Thoracic aorta (tissue), 2 donors: ENCODE measurements at places on chromosomes 11 and 22. TPM values are rescaled to one million over a fixed set of nuclear protein-coding genes. Genes with fewer than 3 reads are reported as not detected.

The MISFA gene
- not detected for total RNA-seq

The IMMP1L gene
- 13.4 TPM for total RNA-seq

The CASP5 gene
- total RNA-seq: 4.0 TPM

The PSMA1 gene
- total RNA-seq: 97.8 TPM

The CCDC157 gene
- total RNA-seq: 2.9 TPM

DNA sequence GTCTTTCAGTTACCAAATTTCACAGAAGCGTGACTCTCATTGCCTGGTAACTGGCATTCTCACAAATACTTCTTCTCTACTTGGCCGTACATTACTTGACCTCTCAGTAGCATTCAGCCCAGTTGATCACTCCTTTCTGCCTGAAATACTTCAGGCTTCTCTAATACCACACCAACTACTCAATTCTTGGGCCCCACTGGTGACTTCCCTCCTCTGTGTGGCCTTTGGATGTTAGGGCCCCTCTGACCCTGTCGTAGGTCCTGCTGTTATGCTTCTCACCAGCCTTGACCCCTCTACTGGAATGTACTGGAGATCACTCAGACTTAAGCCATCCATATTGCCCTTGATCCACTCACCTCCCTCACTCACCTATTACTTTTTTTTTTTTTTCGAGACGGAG is 2.2 kb upstream of the EFCAB6 start:
- no peak overlapping the region for H3K27ac ChIP-seq
- no peaks in the 10 kb centered on the region for H3K27me3 ChIP-seq
- H3K4me1 ChIP-seq: peaks cover 17% of the 10 kb centered on the region
- no peak overlapping the region for H3K4me3 ChIP-seq
- no peaks in the 10 kb centered on the region for H3K36me3 ChIP-seq

DNA sequence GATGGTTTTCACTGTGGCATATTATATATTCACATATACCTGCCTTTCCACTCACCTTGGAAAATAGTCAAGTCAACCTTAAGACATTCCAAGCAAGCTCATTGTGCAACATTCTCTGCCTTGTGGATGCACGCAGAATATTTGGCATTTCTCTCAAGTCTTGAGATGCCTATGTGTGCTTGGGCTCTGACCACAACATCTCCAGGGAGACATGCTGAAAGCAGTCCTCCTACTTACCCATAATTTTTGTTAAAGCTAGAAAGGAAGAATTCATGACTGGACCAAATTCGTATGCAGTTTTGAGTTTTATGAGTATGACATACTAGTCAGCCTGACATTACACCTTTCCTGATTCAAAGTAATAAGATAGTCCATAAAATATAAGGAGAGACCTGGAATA is 684.0 kb downstream of the OPCML start:
- no peak for DNase-seq
- H3K36me3 ChIP-seq: no peaks in the 10 kb centered on the region
- no peak overlapping the region for H3K4me3 ChIP-seq
- H3K27me3 ChIP-seq: no peaks in the 10 kb centered on the region
- no peaks in the 10 kb centered on the region for H3K4me1 ChIP-seq

DNA sequence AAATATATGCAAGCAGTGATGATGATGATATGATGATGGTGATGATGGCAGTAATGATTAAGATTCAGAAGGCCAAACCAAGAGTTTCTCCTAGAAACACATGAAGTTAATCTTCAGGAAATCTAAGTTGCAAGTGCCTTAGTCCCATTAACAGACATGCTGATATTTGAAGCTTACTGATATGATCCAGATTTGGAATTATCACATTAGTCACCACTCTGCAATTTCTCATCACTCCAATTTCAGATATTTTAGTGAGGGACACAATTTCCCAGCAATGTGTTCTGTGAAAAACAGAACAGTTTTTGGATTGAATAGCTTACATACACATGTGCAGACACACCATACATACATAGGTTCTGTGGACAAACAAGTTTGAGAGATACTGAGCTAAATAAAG is 411.4 kb upstream of the FAT3 start:
- no peak overlapping the region for H3K4me3 ChIP-seq
- H3K4me1 ChIP-seq: no peaks in the 10 kb centered on the region
- no peak overlapping the region for H3K27ac ChIP-seq
- no peaks in the 10 kb centered on the region for H3K27me3 ChIP-seq

DNA sequence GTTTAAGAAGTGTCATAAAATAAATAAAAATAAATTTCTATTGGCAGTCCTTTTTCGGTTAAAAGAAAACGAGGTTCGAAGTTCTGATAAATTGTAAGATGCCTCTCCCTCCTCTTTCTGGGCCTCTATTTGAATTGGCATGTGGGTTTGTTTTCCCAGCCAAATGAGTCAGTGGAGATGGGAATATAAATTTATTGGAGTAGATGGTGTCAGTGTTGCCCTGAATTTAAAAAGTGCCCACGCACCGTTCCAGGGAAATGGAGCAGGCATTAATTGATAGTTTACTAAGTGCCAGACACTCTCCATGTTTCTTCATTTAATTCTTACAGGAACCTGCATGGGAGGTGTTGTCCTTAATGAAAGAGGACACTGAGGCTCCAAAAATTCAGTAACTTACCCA is 119.2 kb downstream of the FEZ1 start:
- no peak for DNase-seq
- peaks cover 44% of the 10 kb centered on the region for H3K4me1 ChIP-seq
- peak overlapping the region; percentile 55 for H3K4me3 ChIP-seq

GRCh38 chr11:17385926-17386325 is 2.5 kb downstream of the KCNJ11 start:
- no peak for DNase-seq
- H3K4me1 ChIP-seq: peaks cover 4% of the 10 kb centered on the region
- H3K27me3 ChIP-seq: no peaks in the 10 kb centered on the region

- no peaks in the 10 kb centered on the region for H3K27me3 ChIP-seq
- no peaks in the 10 kb centered on the region for H3K36me3 ChIP-seq
- DNase-seq: no peak
- no peak overlapping the region for H3K4me3 ChIP-seq
- no peak overlapping the region for H3K27ac ChIP-seq
Measured at GRCh38 chr11:59767225-59767611, 12.0 kb downstream of the STX3 start.

DNA sequence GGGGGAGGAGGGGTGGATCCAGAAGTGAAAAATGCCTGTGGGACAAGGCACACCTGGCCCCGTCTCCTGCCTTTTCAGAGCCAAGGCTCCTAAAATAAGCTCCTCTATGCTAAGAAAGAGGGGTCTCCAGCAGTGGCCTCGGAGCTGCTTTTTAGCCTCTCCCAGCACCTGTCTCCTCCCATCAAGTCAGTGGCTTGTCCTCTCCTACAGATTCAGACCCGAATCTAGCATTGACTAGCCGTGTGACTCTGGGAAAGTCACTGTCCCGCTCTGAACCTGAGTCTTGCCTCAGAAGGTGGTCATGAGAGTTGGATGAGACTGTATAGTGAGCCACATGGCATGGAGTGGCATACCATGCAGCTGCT is 90.8 kb upstream of the THY1 start:
- no peaks in the 10 kb centered on the region for H3K27me3 ChIP-seq
- no peaks in the 10 kb centered on the region for H3K4me1 ChIP-seq
- no peak overlapping the region for H3K4me3 ChIP-seq

- no peak overlapping the region for H3K4me3 ChIP-seq
- no peak overlapping the region for H3K27ac ChIP-seq
- no peaks in the 10 kb centered on the region for H3K27me3 ChIP-seq
- no peaks in the 10 kb centered on the region for H3K4me1 ChIP-seq
- no peak for DNase-seq
Measured at GRCh38 chr11:47106798-47107411, 69.8 kb downstream of the ARFGAP2 start.

DNA sequence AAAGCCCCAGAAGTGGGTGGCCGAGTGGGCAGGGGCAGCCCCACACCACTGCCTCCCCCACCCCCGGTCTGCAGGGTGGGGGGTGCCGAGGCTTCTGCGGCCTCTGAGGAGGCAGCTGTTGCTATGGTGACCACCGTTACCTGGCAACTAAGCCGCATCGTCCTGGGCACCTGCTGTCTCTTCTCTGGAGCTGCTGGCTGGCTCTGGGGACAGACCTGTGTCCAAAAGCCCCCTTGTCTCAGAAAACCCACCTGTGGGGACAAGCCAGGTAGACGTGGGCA is 79.9 kb upstream of the PRR5 start:
- H3K36me3 ChIP-seq: no peaks in the 10 kb centered on the region
- H3K27ac ChIP-seq: no peak overlapping the region
- no peak overlapping the region for H3K4me3 ChIP-seq
- no peaks in the 10 kb centered on the region for H3K4me1 ChIP-seq
- H3K27me3 ChIP-seq: no peaks in the 10 kb centered on the region
- no peak for DNase-seq
